ENCODE measurements at places on chromosomes 2 and 18.
A peak's percentile ranks its signal among the peaks of the same experiment; 100 is the strongest.

- DNase-seq: no peak
Observed at GRCh38 chr2:168694866-168695265, 107.6 kb upstream of the NOSTRIN start.

DNA sequence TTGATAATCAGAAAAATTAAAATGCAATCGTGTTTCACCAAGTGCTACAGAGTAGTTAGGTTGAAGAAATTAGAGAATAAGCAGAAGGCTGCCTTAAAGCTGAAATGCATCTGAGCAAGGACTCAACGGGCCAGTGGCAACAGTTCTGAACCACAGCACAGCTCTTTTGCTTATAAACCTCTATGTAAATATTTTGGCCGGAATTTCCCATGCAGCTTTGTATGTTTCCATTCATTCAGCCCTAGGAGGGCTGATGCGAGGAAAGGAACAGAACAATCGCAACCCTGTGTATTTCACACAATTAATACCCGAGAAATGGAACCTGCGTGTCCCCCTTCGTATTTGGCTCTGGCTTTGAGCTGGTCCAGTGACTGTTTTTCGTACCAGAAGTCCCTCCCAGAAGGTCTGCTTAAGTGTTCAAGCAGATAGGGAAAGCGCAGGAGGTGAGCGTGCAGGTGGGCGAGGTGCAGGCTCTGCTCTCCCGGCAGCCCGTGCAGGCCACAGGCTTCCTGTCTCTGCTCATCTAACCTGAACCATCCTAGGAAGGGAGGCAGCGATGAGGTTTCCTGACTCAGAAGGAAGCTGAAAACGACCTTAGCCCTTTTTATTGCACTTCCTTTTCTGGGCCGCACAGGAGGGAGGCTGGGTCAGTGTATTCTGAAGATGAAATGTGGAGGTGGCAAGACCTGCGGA lies 67.3 kb downstream of the ASB1 start:
- DNase-seq: peak; percentile 12

GRCh38 chr18:24674200-24674599 lies 213.8 kb downstream of the HRH4 start:
- no peak for DNase-seq

DNA sequence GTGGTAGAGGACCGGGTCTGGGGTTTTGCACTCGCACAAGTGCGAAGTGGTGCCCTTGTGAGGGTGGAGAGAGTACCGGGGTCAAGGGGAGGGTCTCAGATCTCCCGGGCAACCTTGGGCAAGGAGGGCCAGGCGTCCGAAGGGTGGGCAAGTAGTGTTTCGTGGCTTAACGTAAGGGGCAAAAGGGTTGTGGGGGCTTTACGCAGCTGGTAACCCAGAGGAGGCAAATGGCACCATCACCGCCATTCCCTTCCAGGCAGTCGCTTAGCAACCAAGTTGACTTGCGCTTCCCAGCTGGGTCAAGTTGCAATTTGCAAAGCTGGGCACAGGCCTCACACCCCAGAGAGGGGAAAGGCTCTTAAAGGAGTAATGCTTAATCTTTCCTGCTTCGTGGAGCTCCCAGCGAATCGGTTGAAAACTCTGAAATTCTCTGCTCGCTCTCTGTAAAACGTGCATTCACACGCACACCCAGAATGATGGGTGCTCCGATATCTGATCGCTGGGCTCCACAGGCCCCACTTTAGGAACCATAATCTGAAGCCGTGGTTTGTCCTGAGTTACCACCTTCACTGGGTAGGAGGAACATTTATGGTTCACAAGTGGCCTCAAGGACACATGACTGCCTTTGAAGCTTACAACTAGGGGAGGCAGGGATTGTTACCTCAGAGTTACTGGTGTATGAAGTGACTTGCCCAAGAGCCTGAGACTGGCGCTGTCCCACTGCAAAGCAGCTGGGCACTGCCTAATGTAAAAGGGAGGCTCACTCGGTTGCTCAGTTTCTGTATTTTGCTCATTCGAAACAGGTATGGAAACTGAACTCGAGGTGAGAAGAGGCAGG lies 127.9 kb downstream of the UXS1 start:
- DNase-seq: no peak

GRCh38 chr2:28662044-28662443 lies 89.6 kb upstream of the PPP1CB start:
- DNase-seq: no peak

GRCh38 chr18:7196421-7196820 lies 34.5 kb upstream of the LRRC30 start:
- no peak for DNase-seq

- DNase-seq: no peak
Observed at GRCh38 chr2:30417253-30417652, 29.8 kb upstream of the LCLAT1 start.

- DNase-seq: no peak
Observed at GRCh38 chr2:164696634-164697033, 75.4 kb upstream of the GRB14 start.

GRCh38 chr2:39948016-39948719 lies 169.1 kb upstream of the THUMPD2 start:
- DNase-seq: no peak

- no peak for DNase-seq
Observed at GRCh38 chr2:198753101-198753500, 704.6 kb downstream of the SATB2 start.

DNA sequence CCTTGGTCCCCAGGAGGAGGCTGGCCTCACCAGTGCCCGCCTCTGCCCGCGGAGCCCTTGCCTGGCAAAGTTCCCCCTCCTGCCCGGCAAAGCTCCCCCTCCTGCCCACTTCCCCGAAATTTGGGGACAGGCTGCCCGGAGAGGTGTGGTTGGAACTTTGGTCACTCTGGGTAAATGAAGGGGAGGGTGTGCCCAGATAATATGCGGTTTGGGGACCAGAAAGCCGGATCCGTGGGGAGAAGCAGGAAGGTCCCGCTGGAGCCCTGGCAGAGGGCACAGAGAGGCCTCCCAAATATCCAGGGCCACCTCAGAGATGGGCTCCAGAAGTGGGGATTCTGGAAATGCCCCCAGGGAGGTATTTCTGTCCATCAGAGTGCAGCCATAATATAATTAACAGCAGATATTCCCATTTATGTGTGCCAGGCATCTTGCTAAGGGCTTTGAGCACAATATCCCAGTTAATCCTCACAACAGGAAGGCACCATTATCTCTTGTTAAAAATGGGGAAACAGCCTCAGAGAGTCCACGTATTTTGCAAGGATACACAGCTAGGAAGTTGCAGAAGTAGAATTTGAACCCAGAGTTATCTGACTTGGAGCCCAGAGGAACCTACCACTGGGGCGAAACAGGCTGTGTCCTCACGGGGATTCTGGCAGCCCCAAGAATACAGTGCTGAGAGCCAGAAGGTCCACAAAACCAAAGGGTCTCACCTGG lies 914 bp downstream of the STEAP3 start:
- DNase-seq: no peak

- no peak for DNase-seq
Observed at GRCh38 chr2:63780518-63781155, 61.1 kb upstream of the UGP2 start.

DNA sequence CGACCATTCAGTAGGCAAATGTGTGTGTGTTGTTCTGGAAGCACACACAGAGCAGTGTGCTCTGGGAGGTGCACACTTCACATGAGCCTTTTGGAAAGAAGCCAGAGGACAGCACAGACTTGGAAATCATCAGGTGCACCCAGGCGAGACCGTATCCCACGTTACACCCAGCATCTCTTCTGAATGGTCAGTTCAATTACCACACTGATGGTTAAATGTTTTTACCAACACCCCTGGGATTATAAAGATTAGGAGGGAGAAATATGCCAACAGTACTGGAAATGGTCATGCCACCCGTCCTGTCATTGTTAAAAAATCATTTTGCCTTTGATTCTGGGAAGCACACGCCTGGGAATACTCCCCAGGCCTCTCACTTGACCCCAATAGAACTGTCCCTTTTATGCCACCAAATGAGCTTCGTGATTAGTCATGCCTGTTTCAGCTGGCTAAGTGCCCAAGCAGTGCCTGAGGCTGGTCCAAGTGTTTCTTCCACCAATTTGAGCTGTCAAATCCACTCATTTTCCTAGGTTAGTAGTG lies 183.7 kb downstream of the NRP2 start:
- DNase-seq: no peak

- DNase-seq: no peak
Observed at GRCh38 chr2:232345251-232345650, 33.3 kb upstream of the ALPP start.

DNA sequence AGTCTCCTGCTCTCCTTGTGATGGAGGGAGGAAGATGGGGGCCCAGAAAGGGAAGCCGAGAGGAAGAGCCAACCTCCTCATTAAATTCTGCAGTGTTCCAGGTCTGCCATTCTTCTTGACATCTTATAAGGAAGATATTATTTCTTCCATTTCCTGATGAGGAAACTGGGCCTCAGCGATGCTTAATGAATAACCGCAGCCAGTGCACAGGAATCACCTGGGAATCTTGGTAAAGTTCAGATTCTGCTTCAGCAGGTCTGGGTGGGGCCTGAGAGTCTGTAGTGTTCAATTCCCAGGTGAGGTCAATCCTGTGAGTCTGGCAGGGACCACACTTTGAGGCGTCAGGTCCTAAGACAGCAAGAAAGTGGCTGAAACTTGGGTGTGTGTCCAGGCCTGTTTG lies 17.3 kb downstream of the PCARE start:
- DNase-seq: no peak

GRCh38 chr2:75896779-75897366 lies 186.2 kb upstream of the GCFC2 start:
- DNase-seq: no peak

- no peak for DNase-seq
Observed at GRCh38 chr2:95267458-95268210, 6.6 kb upstream of the PROM2 start.

DNA sequence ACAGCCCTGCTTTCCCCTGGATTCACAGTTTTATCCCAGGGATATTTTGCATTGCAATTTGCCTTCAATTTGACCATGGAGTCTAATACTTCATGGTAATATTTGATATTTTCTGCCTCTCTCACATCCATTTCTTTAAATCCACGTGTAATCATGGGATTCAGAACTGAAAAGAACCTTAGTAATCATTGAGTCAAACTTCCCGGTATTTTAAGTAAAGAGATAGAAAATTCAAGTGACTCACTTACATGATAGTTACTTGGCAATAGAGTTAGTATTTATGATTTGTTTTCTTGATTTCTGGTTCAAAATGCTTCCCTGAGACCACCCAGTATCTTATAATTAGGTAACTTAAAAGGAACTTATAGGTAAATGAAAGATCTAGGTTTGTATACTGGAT lies 33.7 kb upstream of the CDC42EP3 start:
- no peak for DNase-seq

- no peak for DNase-seq
Observed at GRCh38 chr2:9741110-9741509, 102.2 kb upstream of the TAF1B start.

DNA sequence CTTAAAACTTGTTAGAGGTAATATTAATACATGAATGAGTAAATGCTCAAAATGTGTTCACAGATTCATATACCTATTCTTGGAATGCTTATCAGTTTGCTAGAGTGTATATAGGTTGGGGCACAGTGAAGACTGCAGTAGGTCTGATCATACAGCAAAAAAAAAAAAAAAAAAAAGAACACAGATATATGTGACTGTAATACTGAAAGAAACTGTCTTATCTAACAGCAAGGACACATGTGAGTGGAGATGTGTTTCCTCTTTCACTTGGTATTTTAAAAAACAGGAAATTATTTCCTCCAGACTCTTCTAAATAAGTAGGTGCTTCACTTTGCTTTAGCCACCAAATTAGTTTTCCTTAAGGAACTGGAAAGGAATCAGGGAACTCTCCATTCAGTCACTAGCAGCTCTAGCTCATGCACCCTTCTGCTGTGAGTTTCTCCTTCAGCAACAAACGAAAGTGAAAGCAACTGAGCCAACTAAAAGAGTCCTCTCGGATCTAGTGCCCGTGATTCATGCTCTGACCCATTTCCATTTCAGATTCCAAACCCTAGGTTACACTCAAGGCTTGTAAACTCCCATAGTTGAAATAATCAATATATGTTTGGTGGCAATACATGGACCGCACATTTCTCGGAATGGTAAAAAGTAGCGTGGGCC lies 98.5 kb downstream of the DSEL start:
- no peak for DNase-seq

DNA sequence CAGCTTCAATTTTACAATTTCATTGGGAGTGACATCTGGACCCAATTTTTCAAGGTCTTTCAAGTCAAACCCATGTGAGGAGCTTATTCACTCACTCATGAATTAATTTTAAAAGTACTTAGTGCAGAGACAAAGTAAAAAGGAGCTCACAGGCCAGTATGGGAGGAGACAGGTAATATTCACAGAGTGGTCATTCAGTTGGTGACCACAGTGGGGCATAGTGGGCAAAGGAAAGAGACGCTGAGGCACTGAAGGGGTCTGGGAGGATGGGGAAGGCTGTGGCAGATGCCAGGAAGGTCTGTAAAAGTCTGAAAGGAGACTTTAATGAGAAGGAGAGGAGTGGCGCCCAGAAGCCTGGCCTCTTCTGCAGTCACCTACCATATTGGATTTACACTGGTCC lies 76.0 kb downstream of the CD8B2 start:
- DNase-seq: no peak

- DNase-seq: no peak
Observed at GRCh38 chr2:18425210-18425703, 135.2 kb downstream of the RDH14 start.

DNA sequence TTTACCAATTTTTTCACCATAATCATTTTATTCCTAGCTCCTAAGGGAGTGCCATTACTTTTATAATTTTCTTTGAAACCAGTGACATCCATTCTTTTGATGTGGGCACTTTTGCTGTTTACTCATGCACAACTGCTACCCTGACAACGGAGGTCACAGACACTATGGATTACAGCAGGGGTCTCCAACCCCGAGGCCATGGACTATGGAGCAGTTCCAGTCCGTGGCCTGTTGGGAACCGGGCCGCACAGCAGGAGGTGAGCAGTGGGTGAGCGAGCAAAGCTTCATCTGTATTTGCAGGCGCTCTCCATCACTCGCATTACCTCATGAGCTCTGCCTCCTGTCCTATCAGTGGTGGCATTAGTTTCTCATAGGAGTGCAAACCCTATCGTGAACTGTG lies 34.6 kb downstream of the PRPF40A start:
- DNase-seq: no peak

- DNase-seq: no peak
Observed at GRCh38 chr18:35511428-35511827, 13.7 kb upstream of the INO80C start.

DNA sequence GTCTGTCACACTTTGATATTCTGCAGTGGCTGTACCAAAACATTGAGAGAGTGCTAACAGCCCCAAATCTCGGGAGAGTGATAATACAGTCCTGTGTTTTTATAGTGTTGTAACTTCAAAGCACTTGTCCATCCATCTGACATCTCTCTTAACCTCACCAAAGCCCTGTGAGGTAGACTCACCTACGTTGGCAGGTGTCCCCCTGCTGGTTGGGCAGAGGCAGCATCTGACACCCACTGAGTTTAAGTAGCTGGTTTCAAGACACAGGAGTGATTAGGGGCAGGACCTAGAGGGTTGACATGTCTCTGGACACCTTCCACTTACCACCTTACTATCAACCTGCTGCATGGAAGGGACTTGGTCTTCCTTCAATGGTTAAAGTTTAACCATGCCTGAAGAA lies 22.9 kb downstream of the COLEC12 start:
- DNase-seq: no peak

Measured in activated CD8-positive, alpha-beta memory T cell treated with anti-CD3 and anti-CD28 coated beads for 48 hours (primary cell).